ENCODE measurements at places on chromosomes 13 and 19.

- DNase-seq, result peak; percentile 43
Measured at GRCh38 chr19:46990991-46991676, 28.5 kb upstream of the NPAS1 start.

DNA sequence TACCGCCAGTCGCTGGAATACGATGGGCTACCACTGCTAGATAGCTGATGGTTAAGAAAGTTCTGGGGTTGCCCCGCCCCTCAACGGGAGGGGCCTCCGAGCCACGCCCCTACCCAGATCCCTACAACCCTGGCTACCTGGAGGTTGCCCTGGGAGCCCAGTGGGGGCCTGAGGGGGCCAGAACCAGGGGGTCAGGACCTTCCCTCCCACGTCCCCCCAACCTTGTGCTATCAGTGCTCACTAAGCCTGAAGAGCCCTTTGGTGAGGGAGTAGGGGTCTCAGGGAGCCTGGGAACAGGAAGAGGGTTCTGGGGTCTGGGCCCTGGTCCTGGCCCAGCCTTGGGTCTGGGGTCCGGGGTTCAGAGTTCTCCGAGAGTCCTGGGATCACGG lies 8.9 kb downstream of the OCEL1 start:
- DNase-seq, result peak; percentile 33

DNA sequence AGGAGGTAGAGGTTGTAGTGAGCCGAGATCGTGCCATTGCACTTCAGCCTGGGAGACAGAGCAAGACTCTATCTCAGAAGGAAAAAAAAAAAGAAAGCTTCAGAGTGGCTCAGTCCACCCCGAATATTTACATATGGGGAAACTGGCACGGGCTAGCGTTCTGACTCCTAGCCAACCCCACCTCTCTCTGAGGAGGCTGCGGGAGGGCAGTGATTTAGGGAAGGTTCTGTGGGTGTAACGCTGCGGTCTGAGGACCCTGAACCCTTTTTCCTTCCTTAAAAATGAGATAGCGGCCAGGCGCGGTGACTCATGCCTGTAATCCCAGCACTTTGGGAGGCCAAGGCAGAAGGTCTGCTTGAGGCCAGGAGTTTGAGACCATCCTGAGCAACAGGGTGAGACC lies 5.0 kb downstream of the LRRC25 start:
- no peak for DNase-seq

DNA sequence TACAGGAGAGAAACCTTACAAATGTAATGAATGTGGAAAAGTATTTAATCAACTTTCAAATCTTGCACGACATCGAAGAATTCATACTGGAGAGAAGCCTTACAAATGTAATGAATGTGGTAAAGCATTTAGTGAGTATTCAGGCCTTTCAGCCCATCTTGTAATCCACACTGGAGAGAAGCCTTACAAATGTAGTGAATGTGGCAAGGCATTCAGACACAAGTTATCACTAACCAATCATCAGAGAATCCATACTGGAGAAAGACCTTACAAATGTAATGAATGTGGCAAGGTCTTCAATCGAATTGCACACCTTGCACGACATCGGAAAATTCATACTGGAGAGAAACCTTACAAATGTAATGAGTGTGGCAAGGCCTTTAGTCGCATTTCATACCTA lies 13.6 kb upstream of the ZNF610 start:
- DNase-seq, result no peak

DNA sequence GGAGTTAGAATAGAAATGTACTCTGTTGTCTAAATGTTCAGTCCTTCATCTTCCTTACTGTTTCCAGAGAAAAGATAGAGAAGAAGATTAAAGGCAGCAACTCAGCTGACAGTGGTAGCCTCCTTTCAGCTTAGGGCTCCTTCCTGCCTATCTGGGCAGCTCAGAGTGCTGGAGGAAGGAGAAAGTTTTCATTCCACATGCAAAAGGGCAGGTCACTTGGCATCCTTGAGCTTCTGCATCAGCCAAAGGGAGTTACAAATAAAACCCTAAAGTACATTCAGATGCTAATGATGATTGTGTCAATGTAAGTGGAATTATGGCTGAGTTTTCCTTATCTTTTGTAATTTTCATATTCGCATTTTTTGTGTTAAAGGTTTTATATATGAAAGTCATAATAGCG lies 58.9 kb downstream of the ESD start:
- DNase-seq, result no peak

- no peak for DNase-seq
Measured at GRCh38 chr19:15115080-15115479, 7.9 kb downstream of the SYDE1 start.

DNA sequence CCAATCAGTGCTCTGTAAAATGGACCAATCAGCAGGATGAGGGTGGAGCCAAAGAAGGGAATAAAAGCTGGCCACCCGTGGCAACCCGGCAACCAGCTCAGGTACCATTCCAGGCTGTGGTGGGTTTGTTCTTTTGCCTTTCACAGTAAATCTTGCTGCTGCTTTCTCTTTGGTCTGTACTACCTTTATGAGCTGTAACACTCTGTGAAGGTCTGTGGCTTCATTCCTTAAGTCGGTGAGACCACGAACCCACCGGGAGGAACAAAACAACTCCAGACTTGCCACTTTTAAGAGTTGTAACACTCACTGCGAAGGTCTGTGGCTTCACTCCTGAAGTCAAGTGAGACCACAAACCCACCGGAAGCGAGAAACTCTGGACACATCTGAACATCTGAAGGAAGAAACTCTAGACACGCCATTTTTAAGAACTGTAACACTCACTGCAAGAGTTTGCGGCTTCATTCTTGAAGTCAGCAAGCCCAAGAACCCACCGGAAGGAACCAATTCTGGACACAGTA lies 16.5 kb upstream of the SPACA6 start:
- DNase-seq, result no peak

DNA sequence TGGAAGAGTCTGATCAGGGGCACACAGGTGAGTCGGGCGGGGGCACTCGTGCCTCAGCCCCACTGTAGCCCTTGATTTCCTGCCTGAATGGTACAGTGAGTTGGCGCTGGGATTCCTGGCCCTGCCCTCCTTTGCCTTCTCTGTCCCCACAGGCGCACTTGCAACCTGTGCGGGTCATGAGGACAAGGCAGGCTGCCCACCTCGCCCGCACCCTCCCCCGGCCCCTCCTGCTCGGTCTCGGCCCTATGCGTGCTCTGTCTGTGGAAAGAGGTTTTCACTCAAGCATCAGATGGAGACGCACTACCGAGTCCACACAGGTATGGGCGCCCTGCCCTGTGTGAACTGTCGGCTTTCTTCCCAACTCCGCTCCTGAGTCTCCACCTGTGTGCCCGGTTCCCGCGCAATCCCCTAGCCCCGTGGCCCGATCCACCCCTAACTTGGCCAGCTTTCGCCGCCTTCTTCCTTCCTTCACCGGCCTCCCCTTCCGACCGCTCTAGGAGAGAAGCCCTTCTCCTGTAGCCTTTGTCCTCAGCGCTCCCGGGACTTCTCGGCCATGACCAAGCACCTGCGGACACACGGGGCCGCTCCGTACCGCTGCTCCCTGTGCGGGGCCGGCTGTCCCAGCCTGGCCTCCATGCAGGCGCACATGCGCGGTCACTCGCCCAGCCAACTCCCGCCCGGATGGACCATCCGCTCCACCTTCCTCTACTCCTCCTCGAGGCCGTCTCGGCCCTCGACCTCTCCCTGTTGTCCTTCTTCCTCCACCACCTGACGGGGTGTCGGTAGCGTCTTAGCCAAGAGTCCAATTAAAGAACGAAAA lies 1.6 kb upstream of the KMT2B start:
- DNase-seq, result peak; percentile 52

GRCh38 chr19:35395382-35396199 lies 24.7 kb downstream of the GPR42 start:
- no peak for DNase-seq

GRCh38 chr19:49932731-49933131 lies 3.4 kb upstream of the NUP62 start:
- no peak for DNase-seq

- DNase-seq, result no peak
Measured at GRCh38 chr13:73110814-73111213, 52.0 kb downstream of the KLF5 start.

DNA sequence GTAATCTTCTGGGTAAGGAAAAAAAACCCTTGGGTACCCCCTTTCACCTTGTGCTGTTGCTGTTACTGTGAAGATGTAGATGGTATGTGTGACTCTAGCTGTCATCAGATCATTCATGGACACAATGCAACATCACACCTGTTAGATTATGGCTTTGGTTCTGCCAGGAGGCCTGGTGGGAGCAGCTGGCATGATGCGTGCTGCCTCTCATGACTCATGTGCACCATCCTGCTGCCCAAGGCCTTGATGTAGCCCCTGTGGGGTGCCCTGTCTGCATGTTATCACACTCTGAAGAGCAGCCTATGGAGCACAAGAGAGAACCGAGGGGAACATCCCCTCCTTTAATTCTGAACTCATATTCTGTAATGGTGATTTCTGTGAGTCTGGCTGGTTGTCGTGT lies 57.7 kb upstream of the TEX29 start:
- no peak for DNase-seq

- DNase-seq, result no peak
Measured at GRCh38 chr19:21519488-21519887, 14.1 kb downstream of the ZNF429 start.

DNA sequence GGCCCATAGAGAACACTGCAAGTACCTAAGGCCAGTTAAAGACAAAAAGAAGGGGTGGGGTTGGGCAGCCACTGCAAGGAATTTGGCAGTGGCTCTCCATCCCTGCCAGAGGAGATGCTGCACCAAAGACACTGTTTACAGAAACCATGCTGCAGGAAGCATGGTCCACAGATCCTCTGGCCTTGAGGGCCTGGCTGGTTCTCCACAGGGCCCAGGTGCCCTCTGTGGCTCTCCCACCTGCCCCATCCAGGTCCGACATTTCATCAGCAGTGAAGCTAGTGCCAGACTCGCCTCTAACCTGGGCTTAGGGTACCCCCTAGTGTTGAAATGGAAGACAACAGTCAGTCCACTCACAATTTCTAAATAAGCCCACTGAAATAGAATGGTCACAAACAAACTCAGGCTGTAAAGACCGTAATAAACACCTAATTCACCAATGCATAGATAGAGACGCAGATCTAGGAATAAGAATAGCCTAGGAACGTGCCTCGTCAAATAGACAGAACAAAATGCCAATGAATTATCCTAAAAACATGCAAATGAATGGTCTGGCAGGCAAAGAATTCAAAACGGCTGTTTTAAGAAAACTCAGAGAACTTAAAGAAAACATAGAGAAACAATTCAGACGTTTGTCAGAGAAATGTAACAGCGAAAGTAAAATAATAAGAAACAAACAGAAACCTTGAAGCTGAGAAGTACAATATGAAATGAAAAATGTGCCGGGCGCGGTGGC lies 23.3 kb downstream of the LYPD4 start:
- peak; percentile 63 for DNase-seq

- DNase-seq, result no peak
Measured at GRCh38 chr19:48926909-48927308, 6.6 kb upstream of the DHDH start.

Measured in DMS79 (cell line).